ENCODE measurements at places on chromosomes 7 and 10.
A peak's percentile ranks its signal among the peaks of the same experiment; 100 is the strongest.

GRCh38 chr7:51543801-51544553 lies 227.4 kb upstream of the COBL start:
- no peak for DNase-seq

- DNase-seq = no peak
Measured at GRCh38 chr7:87474533-87475358, 734 bp downstream of the ABCB4 start.

DNA sequence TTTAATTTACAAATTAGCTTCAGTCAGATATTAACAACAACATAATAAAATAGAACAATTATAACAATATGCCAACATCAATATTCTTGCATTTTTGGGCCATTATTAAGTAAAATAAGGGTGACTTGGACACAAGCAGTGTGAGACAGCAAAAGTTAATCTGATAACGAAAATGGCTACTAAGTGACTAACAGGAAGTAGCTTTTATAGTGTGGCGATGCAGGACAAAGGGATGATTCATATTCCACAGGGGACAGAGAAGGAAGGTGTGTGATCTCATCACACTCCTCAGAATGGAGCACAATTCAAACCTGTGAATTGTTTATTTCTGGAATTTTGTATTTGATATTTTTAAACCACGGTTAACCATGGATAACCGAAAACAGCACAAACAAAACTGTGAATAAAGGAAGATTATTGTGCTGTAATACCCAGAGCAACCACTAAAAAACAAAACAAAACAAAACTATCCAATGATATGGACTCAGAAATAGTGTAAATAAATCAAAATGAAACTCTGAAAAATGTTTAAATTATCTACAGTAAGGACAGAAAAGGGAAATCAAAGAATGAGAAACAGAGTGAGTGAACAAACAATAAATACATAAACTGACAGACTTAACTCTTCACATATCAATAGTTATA lies 66.9 kb upstream of the TFEC start:
- DNase-seq = no peak

DNA sequence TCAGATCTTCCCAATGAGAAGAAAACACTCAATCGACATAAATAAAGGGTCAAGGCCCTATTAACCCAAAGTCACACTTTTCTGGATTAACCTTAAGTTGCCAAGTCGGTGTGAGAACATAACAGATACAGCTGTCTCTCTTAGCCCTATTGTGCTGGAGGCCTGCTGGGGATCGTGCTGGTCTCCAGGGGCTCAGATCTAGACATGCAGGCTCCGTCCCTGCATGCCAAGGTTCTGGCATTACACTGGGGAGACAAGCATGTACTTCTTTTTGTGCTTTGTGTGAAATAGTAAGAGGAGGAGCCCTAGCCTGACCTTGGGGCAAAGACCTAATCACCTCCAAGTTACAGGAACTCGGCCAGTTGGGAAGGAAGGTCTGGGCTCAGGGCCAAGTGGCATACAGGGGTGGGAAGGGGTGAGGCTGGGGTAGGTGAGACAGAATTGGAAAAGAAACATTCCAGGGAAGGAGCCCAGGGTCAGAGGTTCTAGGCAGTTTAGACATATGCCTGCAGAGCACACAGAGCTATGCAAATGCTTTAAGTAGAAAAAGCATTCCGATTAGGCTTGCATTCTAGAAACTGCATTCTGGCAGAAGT lies 216.4 kb downstream of the HECW1 start:
- no peak for DNase-seq

DNA sequence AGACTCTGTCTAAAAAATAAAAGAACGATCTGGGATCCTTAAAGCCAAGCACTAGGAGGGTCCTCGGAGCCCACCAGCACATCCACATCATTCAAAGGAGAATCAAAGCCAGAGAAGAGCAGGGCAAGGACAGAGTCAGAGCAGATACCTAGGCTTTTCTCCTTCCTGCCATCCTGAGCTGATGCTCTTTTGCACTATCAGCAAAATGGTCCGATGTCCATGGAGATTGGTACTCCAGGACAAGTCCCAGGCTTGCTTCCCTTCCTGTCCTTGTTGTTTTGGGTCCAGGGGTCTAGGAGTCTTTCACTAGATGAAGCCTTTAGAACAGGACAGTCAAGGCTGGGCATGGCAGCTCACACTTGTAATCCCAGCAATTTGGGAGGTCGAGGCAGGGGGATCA lies 58.0 kb upstream of the ELN start:
- peak; percentile 23 for DNase-seq

GRCh38 chr7:21566094-21566493 lies 23.3 kb downstream of the DNAH11 start:
- DNase-seq = no peak

GRCh38 chr10:83605783-83606630 lies 533.3 kb upstream of the GHITM start:
- DNase-seq = no peak

DNA sequence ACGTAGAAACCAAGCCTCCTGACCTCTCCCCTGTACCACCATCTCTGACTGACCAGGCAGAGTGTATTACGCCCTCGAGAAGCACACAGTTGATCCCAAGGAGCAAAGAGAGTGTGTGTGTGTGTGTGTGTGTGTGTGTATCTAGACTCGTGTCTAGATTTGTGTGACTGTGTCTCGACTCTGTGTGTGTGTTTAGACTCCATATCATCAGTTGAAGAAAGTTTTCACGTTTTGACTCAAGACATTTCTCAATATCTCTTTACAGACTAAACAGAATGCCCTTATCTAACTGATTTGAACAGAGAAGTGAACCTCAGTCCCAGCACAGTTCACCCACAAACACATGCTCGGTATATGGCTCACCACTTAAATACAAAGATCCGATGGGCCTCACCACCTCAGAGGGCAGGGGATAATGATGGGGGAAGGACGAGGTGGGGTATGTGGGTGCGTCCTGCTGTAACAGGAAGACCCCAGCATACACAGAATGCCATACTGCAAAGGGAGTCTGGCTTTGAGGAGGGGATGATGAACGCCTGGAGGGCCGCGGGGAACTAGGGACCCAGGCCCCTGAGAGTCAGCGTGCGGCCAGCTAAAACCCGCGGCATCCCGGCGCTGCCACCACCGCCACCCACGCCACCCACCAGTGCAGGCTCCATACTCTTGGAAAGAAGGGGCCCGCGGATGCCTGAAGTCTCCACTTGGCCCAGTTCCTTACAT lies 780 bp downstream of the ALDH18A1 start:
- no peak for DNase-seq

GRCh38 chr7:107579554-107579884 lies 527 bp upstream of the BCAP29 start:
- no peak for DNase-seq

DNA sequence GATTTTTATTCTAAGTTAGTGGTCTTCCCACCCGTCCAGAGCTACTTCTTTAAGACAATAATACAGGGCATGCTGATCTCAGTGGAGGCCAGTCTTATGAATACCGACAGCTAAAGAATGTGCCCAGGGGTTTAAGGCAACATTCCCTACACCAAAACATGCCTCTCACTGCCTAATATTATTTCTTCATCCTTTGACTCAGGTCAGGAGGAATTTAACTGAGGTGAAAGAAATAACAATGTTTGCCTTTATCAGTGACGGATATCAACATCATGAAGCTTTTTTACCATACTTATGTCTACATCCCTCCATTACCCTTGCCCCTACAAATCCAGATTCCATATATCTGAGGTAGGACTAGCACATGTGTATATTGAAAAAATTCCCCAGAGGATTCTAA lies 33.3 kb upstream of the TES start:
- no peak for DNase-seq

- peak; percentile 73 for DNase-seq
Measured at GRCh38 chr7:29194594-29195427, at the start of gene CHN2. Gene CHN2, plus strand, starts transcription at chr7:29194775.

DNA sequence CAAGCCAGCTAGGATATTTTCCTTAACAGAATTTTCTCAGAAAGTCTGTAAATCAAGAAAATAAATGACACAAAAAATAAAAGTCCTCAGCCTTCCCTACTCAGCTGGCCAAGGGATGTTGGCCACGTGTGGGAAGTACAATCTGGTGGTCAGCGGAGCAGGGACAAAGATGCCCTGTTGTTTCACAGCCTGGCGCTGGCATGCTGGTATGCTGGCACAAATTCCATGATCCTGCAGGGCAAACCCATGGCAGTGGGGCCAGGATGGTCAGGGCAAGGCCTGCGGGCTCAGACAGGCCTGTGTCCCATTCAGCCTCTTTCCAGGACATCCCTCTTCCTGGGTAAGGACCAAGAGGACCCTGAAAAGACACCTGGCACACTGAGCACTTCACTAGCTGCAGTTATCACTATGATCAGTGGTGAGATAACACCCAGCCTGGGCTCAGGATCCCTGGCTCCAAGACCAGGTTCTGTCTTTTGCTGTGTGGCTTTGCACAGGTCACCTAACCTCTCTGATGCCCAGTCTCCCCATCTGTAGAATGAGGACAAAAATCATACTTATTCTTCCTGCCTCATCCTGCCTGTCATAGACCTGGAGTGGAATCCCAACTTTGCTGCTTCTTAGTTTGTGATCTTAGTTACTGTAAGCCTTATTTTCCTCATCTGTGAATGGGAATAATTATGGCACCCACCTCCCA lies 10.8 kb upstream of the HSPA12A start:
- DNase-seq = peak; percentile 74

GRCh38 chr7:136940917-136941316 lies 72.5 kb downstream of the CHRM2 start:
- no peak for DNase-seq

DNA sequence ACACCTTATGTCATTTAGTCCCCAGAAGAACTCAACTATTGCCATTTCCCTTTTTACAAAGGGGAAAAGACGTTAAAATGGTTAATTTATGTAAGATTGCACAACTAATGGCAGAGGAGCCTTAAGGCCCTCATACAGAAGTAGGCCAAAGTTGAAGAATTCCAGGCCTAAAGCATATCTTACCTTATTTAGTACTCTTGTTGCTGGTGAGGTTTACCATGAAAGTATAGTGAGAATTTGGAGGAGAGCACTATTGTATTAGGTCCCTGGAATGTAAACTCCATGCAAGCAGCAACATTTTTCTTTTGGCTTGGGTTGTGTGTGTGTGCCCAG lies 731 bp upstream of the CRPPA start:
- no peak for DNase-seq

DNA sequence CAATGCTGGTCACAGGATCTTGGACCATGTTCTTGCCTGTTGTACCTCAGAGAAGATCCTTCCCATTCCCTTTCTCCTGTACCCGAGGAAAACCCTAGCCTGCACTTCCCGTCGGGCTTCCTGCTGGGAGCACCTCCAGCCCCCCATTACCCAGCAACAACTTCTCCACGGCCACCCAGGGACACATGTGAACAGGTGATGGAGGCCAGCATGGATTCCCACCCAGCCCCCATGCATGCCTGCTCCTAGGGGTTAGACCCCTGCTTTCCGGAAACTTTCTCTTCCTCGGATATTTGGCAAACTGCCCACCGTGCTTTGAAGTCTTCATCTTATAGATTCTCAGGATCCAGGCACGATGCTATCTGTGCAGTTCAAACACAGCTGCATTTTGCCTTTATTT lies 67.3 kb downstream of the CALML3 start:
- DNase-seq = no peak

GRCh38 chr10:43691485-43691884 lies 42.8 kb upstream of the ZNF32 start:
- no peak for DNase-seq

DNA sequence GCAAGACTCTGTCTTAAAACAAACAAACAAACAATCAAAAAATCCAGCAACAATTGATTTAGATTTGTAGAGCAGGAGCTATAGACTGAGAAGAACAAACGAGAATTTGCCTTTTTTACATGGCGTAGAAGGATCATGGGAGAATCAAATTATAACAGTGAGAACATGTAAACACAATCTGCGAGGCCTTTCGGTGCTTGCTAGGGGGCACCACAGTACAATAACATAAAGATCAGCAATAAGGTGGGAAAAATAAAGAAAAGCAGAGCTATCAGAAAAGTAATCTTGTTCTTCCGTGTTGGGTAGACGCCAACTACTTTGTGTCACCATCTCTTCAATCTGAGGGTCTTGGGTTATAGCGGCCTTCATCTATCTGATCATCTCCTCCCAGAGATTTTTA lies 82.2 kb downstream of the NOD1 start:
- DNase-seq = no peak

GRCh38 chr7:50404392-50404791 lies 45.8 kb downstream of the FIGNL1 start:
- no peak for DNase-seq

GRCh38 chr7:127035203-127035849 lies 217.4 kb downstream of the GRM8 start:
- no peak for DNase-seq

GRCh38 chr7:96135241-96135640 lies 186.7 kb downstream of the SLC25A13 start:
- DNase-seq = no peak

DNA sequence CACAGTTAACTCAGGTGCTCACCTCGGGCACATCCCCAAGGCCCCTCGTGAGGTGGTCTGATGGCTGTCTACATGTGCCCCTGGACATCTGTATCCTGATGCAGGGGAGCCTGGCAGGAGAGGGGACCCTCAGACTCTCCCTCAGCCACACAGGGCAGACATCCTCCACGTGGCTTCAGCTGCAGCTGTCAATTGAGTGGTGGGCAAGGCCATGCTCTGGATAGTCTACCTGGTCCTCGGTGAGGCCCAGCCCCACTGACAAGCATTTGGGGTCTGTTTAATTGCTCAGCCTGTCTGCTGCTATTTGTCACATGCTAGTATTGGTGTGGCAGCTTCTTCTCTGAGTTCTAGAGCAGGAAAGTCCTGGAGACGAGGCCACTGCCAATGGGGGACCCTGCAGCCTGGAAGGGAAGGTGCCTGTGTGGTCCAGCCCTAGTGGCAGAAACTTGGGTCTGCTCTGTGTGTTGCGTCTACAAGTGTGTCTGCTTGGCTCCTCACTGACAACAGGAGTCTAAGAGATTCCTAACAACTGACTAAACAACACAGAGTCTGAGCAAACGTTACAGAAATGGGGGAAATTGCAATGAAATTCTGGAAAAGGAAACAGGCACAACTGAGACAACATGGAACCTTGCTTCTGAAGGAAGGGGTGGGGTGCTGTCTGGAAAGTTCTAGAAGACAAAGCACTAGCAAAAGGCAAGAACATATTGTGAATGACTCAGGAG lies 59.3 kb upstream of the IGFBP3 start:
- no peak for DNase-seq

DNA sequence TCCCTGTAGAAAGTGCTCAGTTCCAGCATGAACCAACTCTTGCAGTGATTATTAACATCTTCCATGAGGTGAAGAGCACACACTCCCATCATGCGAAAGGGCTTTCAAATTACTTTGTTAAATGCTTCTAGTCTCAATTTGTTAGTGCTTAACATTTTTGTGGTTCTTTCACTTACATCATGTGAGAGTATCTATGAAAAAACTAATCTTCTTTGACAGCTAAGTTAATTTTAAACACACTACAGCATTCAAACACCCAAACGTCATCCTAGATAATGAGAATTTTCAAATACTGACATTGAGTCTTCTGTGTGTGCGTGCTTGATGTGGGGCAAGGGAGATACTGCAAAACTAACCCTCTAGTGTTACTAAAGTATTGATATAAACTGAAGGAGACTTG lies 84.8 kb downstream of the ETV1 start:
- DNase-seq = no peak

- no peak for DNase-seq
Measured at GRCh38 chr10:14588084-14588937, 186.4 kb downstream of the FAM107B start.
